ENCODE measurements at places on chromosomes 5 and 9. TPM values are rescaled to one million over a fixed set of nuclear protein-coding genes. Genes with fewer than 3 reads are reported as not detected.

Gene DAB2
- 19.1 TPM for total RNA-seq

Gene SAXO1
- total RNA-seq = not detected

Gene PIGO
- total RNA-seq = 10.1 TPM

Gene ORM1
- not detected for total RNA-seq

Gene ZFP62
- total RNA-seq = 43.1 TPM

Gene CCL27
- total RNA-seq = 0.76 TPM

Gene CCNO
- 0.35 TPM for total RNA-seq

Gene CEP120
- 19.2 TPM for total RNA-seq

Gene PCDHGA2
- total RNA-seq = 0.71 TPM

DNA sequence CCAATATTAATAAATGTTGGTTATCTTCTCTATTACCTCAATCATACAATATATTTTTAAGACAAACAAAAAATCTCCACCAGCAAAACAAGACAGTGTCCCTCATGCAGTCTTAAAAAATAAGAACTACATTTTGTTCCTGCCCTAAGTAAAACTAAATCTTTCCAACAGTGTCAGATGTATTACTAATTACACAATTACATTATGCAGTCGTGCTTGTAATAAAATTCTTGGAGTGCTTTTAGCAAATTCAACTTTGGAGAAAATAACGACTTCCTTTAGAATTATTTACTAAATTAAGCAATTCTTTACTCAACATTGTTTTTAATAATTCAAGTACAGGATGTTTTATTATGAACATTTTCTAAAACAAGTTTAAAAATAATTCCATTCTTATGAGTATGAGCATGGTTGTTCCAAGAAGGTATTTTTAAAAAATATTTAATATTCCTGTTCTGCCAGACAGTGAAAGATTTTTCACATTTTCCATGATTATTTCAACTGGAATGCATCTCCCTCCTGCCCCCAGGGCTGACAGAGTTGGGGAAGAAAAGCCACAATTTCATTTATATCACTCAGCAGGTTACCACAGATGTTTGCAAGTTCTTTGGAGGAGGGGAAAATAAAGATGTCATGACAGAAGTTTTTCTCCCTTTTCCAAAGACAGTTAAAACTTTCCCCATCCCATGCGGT, 137.9 kb downstream of the FAM114A2 start:
- no peak for DNase-seq
- no peak overlapping the region for H3K4me3 ChIP-seq
- H3K4me1 ChIP-seq = no peaks in the 10 kb centered on the region
- H3K36me3 ChIP-seq = no peaks in the 10 kb centered on the region
- no peak overlapping the region for H3K27ac ChIP-seq
- H3K27me3 ChIP-seq = no peaks in the 10 kb centered on the region

DNA sequence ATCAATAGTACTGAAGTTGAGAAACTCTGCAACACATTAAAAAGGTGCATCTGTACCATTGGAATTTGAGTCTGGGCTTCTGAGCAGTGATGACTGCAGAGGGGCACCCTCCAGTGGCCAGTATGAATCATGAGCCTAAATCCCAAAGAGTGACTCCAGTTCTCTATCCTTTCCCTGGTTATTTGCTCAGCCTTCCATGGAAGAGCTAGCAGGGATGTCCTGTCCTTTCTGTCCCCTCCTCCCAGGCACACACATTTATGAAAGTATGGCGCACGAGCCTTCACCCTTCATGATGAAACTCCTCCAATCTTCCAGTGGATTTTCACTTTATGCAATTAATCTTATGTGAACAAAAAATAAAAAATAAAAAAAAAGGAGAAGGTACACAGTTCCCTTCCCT, 81.0 kb downstream of the ESM1 start:
- no peak overlapping the region for H3K4me3 ChIP-seq
- H3K27me3 ChIP-seq = no peaks in the 10 kb centered on the region
- no peaks in the 10 kb centered on the region for H3K36me3 ChIP-seq
- DNase-seq = no peak
- peaks cover 24% of the 10 kb centered on the region for H3K4me1 ChIP-seq
- no peak overlapping the region for H3K27ac ChIP-seq

DNA sequence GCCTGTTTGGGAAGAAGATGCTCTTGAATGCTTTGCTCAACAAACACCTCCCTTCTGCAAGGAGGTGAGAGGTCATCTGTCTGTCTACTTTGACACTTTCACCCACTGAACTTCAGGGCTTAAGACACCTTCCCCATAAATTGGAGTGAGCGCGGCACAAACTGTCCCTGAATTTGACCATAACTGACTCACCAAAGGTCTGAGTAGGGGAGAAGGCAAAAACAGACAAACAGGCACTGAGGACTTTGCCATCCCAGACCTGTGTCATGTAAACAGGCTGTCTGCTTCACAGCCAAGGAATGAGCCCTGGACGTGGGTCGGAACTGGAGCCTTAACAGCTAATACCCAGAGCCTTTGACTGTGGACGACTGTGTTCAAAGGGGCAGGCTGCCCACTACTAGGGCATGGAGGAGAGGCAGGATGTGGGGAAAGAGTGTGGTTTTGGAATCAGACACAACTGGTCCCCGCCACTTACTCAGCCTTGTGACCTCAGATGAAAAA, 320.9 kb upstream of the KLF4 start:
- no peak overlapping the region for H3K4me3 ChIP-seq
- no peaks in the 10 kb centered on the region for H3K27me3 ChIP-seq
- peak; percentile 36 for DNase-seq

DNA sequence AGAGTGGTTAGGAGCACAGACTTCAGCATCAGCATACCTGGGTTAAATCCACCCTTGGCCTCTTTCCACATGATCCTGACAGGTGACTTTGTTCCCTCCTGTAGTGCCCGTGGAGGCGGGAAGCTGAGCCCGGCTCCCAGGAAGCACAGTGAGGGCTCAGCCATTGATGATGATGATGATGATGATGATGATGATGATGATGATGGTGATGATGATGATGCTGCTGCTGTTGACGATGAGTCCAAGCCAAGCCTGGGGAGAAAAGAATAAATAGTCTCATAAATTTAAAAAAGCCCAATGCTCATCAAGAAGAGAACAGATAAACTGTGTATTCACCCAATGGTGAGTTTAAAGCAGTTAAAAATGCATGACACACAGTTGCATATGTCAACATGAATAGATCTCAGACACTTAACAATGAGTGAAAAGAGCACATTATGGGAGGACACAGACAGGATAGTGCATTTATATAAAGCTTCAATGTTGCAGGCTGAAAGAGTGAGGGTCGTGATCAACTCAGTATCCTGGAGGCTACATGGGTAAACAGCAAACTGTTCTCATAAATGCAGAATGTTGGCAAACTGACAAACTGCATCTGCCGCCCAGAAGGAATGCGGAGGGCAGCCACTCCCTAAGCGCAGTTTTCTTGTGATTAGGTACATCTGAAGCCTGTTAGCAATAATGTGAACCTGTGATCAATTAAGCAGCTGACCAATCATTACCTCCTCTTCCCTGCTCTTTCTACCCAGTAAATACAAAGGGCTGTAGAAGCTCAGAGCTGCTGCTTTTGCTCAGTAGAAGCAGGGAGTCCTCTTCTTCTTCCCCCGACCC, 11.7 kb upstream of the CFAP157 start:
- no peaks in the 10 kb centered on the region for H3K27me3 ChIP-seq
- H3K27ac ChIP-seq = no peak overlapping the region
- H3K4me3 ChIP-seq = no peak overlapping the region
- no peaks in the 10 kb centered on the region for H3K36me3 ChIP-seq
- peaks cover 12% of the 10 kb centered on the region for H3K4me1 ChIP-seq

DNA sequence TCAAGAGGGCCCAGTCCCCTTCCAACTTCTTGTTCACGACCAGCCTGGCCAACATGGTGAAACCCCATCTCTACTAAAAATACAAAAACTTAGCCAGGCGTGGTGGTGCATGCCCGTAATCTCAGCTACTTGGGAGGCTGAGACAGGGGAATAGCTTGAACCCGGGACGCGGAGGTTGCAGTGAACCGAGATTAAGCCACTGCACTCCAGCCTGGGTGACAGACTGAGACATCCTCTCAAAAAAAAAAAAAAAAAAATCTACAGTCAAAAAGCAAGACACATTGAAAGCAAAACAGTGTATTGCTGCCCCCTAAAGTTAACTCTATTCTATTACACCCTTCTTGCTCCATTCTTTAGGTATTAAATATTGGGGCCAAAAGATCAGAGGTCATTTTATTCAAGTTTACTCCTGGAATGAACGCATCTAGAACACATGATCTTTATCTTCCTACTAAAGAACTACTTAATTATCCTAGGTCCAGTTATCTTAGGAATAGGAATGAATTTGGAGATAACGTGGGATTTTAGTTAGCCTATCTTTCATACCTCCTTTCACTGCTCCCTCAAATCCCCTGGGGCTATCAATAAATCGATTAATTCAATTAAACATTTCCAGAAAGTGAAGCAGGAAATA, 2.4 kb downstream of the ATG12 start:
- H3K27ac ChIP-seq = no peak overlapping the region
- H3K4me1 ChIP-seq = peaks cover 5% of the 10 kb centered on the region
- peaks cover 27% of the 10 kb centered on the region for H3K36me3 ChIP-seq
- H3K4me3 ChIP-seq = no peak overlapping the region
- DNase-seq = peak; percentile 71

DNA sequence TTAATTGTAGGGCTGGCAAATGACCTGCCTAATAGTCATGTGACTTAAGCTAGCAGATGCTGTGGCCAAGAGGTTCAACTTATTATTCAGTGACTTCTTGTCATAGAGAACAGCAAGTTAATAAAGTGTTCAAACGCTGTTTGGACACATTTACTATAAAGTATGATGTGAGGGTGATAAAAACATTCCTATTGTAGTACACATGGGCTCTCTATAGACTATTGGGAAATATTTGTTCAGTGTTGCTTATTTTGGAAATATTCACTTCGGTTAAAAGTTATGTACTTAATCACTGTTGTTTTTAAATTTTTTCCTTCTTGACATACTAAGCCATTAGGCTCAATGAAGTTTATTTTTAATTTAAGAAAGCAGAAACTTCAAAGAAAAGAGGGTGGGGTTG, 345.0 kb downstream of the NNT start:
- H3K4me3 ChIP-seq = no peak overlapping the region
- no peak overlapping the region for H3K27ac ChIP-seq
- no peaks in the 10 kb centered on the region for H3K36me3 ChIP-seq
- no peaks in the 10 kb centered on the region for H3K4me1 ChIP-seq
- DNase-seq = no peak

DNA sequence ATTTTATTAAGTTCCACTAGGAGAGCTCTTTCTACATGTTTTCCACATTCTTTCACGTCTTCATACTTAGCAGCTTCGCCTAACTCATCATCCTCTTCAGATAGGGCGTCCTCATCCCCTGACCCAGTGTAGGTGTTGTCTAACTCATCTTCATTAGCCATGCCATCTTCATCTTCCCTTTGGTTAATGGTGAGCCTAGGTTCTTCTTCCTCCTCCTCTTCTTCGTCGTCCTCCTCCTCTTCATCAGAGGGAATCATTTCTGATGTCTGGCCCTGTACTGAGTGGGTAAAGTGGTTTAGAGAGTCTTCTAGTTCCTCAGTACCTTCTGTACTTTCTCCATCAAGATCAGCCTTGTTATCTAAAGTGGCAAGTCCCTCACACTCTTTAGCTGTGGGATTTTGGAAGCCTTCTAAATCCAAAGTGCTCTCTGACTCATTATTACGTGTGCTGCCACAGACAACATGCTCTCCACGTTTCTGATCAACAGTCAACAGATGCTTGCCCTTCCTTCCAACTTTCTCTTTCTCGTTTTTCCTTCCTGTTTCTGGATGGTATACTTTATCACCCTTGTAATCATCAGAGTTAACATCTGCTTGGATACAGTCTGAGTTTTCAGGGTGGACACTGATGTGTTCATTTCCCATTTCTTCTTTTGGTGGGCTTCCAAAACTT, 31.1 kb downstream of the TUT7 start:
- DNase-seq = no peak
- no peak overlapping the region for H3K27ac ChIP-seq
- H3K4me1 ChIP-seq = no peaks in the 10 kb centered on the region
- peaks cover 80% of the 10 kb centered on the region for H3K36me3 ChIP-seq
- no peaks in the 10 kb centered on the region for H3K27me3 ChIP-seq

- DNase-seq = no peak
- no peaks in the 10 kb centered on the region for H3K4me1 ChIP-seq
- H3K27me3 ChIP-seq = peaks cover 22% of the 10 kb centered on the region
- H3K4me3 ChIP-seq = no peak overlapping the region
- no peak overlapping the region for H3K27ac ChIP-seq
- H3K36me3 ChIP-seq = no peaks in the 10 kb centered on the region
These were observed 12.6 kb downstream of the SLC6A7 start for GRCh38 chr5:150202501-150202900.

DNA sequence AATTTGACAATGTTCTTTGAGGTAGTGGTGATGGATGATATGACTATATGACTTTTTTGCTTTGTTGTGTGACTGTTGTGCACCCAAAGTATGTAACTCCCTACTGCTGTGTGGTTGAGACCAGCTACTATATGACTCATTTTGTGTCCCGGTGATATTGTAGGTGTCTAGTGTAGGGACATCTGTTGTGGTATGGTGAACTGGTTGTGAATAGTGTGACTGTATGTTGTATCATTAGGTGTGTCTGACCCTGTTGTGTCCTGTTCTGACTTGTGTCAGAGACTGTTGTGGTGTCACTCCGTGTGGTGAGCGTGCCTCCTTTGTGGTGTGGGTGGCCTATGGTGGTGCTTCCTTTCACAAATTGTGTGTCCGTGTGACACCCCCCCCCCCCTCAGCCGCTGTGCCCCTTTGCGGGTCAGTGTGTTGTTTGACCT, 11.2 kb upstream of the CXXC5 start:
- peak overlapping the region; percentile 64 for H3K4me3 ChIP-seq
- no peaks in the 10 kb centered on the region for H3K27me3 ChIP-seq
- H3K36me3 ChIP-seq = no peaks in the 10 kb centered on the region
- peaks cover 49% of the 10 kb centered on the region for H3K4me1 ChIP-seq
- no peak for DNase-seq
- peak overlapping the region; percentile 7 for H3K27ac ChIP-seq

GRCh38 chr5:41925555-41925951, 472 bp downstream of the FBXO4 start:
- peaks cover 13% of the 10 kb centered on the region for H3K36me3 ChIP-seq
- peak overlapping the region; percentile 87 for H3K27ac ChIP-seq
- peak; percentile 33 for DNase-seq

GRCh38 chr9:120531683-120532300, 48.2 kb downstream of the CDK5RAP2 start:
- H3K27ac ChIP-seq = no peak overlapping the region
- DNase-seq = peak; percentile 51
- H3K4me1 ChIP-seq = no peaks in the 10 kb centered on the region
- peaks cover 67% of the 10 kb centered on the region for H3K36me3 ChIP-seq
- H3K4me3 ChIP-seq = no peak overlapping the region
- H3K27me3 ChIP-seq = no peaks in the 10 kb centered on the region

- H3K4me1 ChIP-seq = no peaks in the 10 kb centered on the region
- DNase-seq = no peak
- H3K27me3 ChIP-seq = no peaks in the 10 kb centered on the region
- H3K4me3 ChIP-seq = no peak overlapping the region
- H3K27ac ChIP-seq = no peak overlapping the region
These were observed 3.7 kb upstream of the GPX3 start for GRCh38 chr5:151016700-151017099.

- DNase-seq = no peak
- no peaks in the 10 kb centered on the region for H3K4me1 ChIP-seq
- no peaks in the 10 kb centered on the region for H3K27me3 ChIP-seq
- H3K36me3 ChIP-seq = no peaks in the 10 kb centered on the region
- no peak overlapping the region for H3K4me3 ChIP-seq
These were observed 30.7 kb downstream of the FOCAD start for GRCh38 chr9:20714442-20715415.

GRCh38 chr9:134444038-134444315, 117.7 kb downstream of the RXRA start:
- no peaks in the 10 kb centered on the region for H3K36me3 ChIP-seq
- H3K27ac ChIP-seq = no peak overlapping the region
- no peak overlapping the region for H3K4me3 ChIP-seq
- DNase-seq = no peak
